CD4-positive, alpha-beta T cell treated with Interleukin-4 for 4 hours (primary cell): ENCODE measurements at places on chromosomes 16 and 17.

- peak; percentile 24 for DNase-seq
These were observed 10.2 kb downstream of the TBKBP1 start for GRCh38 chr17:47704116-47704515.

DNA sequence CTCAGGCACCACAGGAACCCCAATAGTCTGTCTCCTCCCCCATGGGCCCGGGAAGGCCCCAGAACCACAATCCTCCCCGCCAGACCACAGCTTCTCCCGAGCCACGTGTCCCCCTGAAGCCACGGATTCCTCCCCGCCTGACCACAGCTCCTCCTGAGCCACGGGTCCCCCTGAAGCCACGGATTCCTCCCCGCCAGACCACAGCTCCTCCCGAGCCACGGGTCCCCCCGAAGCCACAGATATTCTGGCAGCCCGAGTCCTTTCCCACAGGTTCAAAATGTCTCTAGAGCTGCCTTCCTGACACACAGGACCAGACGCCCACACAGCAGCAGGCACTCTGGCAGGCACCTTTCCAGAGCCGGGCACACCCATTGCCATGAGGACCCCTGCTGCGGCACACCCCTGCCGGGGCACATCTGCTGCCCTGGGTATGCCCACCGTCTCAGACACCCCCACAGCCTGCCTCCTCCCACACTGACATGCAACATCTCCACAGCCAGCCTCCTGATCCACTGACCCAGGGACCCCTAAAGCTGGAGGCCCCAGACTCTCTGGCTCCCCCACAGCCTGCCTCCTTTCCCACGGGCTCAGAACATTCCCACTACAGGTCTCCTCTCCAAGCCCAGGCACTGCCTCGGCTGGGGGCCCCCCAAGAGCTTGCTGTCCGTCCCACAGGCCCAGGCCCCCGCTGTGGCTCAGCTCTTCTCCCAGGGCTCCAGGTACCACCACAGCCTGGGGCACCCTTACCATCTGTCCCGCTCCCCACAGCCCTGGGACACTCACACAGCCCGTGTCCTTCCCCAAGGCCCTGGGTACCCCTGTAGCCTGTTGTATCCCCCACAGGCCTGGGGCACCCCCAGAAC, 2.2 kb downstream of the KIAA0753 start:
- DNase-seq: no peak

DNA sequence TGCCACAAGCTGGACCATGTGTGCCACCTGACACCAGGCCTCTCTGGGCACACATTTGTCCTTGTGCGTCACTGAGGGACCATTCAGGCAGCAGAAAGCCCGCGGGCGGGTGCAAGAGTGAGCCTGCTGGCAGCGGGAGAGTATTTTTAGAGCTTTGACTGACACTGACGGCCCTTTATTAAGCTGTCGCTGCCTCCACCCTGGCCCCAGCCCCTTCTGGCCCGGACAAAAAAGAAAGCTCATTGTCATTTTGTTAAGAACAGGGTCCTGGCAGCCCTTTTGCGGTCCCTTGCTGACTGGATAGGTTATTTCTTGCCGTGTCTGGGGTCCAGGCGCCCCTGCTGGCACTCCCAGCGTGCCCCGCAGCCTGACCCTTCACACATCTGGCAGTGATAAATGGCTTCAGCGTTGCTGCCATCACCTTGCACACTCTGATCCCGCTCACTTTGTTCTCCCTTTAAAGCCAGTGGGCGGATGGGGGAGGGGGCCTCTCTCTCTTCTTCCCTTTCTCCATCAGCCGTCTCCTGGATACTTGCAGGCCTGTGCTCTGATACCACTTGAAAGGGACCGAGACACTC, 78.4 kb upstream of the NKD1 start:
- no peak for DNase-seq

- no peak for DNase-seq
These were observed 519.3 kb upstream of the CDH11 start for GRCh38 chr16:65641049-65641761.

DNA sequence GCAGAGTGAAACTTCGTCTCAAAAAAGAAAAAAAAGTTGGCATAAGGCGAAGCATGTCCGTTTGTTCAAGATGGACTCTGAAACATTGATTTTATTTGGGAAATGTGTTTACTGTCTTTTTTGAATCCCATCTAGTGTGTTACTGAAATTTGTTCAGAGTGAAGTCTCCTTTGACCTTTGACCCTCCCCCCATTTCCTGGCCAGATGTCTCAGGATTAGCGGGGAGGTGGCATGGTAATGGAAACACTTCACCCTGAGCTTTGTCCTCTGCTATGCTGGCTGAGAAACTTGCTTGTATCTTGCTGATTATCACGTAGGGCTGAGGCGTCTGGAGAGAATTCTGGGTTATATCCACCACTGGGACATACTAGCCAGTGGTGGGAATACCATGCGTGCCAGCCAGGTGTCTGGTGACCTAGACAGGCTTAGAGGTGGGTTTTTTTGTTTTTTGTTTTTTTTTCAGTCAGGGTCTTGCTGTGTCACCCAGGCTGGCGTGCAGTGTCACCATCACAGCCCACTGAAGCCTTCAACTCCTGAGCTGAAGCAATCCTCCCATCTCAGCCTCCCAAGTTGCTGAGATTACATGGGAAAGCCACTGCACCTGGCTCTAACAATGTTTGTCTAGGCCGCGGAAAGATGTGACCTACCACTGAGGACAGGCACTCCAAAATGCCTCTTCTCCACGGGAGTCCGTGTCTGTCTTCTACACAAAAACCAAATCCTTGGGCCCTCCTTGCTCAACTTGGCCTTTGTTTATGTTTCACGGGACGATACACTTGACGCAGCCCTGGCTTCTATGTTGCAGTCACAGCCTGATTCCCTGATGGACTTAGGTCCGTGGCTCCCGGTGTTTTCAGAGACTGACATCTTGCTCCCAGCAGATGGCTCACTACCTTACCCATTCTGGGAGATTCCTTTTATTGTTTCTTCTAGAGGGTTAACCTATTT, 6.6 kb upstream of the GALK1 start:
- DNase-seq: no peak

DNA sequence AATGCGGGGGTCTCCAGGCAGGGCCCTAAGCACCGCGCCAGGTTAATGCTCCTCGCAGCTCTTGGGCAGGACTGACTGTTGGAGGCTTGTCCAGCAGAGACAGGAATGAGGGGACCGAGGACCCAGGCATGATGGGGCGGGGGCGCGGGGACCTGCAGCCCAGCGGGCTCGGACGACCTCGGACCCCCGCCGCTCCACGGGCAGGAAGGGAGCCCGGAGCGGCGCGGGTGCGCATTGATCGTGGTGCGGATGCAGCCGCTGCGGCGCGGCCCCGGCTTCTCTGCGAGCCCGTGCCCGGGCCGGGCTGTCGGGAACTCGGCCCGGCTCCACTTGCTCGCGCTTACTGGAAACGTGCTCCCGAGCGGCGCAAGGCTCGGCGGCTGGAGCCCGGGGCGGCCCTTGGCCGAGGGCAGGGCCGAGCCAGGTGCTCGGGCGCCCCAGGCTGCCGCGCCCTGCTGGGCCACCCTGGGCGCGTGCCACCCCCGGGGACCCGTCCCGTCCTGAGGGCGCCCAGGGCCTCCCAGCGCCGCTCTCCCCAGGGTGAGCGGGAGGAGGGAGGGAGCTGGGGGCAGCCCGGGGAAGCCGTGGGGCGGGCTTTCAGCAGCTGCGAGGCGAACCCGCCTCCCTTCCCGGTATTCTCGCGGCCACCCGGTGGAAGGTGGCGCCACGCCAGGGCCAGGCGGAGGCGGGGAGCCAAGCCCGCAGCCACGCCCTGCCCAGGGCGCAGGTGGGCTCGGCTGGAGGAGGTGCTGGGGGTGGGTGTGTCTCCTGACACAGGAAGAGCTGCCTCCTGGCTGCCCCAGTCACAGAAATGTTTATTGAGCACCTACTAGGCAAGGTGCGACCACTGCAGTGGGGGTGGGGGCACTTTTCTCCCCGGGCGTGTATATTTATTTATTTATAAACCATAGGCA, 45.9 kb downstream of the SOCS3 start:
- peak; percentile 61 for DNase-seq

- DNase-seq: peak; percentile 99
These were observed 24.2 kb downstream of the FAM117A start for GRCh38 chr17:49739641-49740271.

DNA sequence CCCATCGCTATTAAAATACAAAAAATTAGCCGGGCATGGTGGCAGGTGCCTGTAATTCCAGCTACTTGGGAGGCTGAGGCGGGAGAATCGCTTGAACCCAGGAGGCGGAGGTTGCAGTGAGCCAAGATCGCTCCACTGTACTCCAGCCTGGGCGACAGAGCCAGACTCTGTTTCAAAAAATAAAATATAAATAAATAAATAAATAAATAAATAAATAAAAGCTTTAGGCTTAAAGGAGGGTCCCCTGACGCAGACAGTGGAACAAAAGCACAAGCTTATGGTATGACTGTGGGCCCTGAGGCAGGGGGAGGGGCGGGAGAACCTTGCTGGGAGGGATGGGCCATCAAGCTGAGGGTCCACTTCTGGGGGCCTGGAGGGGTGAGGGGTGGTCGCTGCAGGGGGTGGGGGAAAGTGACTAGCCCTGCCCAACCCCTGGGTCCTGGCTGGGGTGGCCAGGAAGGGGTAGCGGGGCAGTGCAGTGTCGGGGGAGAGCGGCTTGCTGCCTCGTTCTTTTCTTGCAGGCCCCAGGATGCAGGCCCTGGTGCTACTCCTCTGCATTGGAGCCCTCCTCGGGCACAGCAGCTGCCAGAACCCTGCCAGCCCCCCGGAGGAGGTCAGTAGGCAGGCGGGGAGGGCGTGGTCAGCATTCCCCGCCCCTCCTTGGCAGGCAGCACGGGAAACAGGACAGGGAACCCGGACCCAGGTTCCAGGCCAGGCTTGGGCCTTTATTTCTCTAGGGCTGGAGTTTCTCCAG, 4.7 kb downstream of the SERPINF1 start:
- DNase-seq: no peak

DNA sequence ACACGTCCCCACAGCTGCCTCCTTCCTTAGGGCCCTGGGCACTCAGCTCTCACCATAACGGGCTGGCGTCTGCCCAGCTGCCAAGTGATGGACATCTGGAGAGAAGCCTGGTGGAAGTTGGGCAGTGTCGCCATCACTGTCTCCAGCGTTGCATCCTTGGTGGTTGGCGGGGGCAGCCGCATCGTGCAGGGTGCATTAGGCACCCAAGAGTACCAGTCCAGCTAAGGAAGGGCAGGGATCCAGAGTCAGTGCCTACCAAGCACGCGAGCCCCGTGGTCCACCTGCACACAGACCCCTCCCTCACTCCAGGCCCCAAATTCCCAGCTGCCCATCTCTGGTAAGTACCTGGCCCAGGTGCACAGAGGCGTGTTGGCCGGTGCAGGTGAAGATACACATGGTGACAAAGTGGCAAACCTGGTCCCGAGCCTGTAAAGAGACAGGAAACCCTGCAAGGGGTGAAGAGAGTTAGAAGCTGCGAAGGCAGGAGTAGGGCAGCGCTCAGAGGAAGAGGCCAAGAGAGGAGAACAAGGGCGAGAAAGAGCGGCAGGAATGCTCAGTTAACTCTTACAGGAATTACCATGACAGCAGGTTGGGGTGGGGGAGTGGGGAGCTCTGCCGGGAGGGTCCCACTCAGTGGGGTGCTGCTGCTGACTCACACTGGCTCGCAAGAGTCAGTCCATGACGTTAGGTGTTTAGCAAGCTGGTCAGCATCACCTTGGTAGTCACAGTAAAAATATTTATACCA, 9.5 kb downstream of the ALOX15 start:
- DNase-seq: no peak

DNA sequence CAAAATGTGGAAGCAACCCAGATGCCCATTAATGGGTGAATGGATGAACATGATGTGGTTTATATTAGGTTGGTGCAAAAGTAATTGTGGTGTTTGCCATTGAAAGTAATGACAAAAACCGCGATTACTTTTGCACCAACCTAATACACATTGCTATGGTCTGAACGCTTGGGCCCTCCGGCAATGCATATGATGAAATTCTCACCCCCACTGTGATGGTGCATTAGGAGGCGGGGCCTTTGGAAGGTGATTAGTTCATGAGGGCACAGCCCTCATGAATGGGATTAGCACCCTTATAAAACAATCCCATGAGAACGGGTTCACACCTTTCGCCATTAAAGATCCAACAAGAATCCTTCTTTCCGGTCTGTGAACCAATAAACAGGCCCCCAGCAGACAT, 25.3 kb upstream of the PRM1 start:
- DNase-seq: no peak

DNA sequence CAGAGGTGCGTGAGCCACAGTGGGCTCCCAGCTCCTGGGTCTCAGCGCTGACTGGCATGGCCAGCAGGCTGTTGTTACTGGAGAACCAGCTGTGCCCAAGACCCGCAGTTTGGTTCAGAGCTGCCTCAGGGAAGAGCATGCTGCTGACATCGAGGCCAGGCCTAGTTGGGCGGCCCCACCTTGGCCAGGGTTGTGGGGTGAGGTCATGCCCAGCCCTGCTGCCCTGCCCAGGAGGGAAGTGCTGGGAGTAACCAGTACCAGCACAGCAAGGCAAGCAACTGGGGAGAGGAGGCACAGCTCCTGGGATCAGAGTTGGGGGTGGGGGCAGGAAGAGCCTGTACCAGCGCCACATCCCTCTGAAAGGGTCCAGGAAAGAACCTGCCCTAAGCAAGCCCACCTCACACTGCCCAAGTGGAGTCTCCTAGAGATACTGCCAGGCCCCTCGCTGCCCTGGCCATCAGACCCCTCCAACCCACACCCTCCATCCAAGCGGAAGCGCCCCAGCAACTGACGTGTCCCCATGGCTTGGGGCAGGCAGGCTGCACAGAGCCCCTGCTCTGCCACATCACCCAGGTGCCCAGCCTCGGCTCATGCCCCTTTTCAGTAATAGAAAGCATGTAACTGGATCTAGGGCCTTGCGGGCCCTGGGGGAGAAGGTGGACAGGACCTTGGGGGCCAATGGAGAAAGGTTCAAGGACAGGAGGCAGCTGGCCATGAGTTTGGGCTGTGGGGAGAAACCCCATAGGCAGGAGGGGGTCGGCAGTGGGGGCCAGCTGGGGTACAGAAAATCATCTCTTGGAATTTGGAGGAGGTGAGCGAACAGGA, 990 bp downstream of the DOK4 start:
- no peak for DNase-seq

GRCh38 chr17:69326377-69327059, 415 bp downstream of the ABCA5 start:
- DNase-seq: no peak

DNA sequence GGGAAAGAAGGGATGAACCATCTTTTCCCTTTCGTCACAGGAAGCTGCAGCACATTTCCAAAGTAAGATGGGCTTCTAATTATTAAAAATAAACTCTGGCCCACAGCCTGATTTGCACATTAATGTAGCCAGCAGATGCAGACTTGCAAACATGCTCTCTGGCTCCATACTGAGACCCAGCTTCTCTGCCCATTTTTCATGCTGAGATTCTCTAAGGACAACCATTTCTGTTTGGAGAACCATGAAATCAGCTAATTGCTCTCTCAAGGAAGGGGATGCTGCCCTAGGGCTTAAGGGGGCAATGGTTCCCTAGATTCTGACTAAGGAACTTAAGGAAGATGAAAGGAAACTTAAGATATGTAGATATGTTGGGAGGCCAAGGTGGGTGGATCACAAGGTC, 63.0 kb upstream of the CES5A start:
- DNase-seq: no peak
